Neural progenitor cell (in vitro differentiated cells): ENCODE measurements at places on chromosomes 5 and 9. TPM values are rescaled to one million over a fixed set of nuclear protein-coding genes. Genes with fewer than 3 reads are reported as not detected.

- DNase-seq = no peak
Observed at GRCh38 chr5:17374973-17375742, 122.9 kb upstream of the TAF11L2 start.

GRCh38 chr9:128558431-128559310, 6.3 kb downstream of the SPTAN1 start:
- DNase-seq = peak; percentile 36

Gene C5orf58
- total RNA-seq = not detected in 2 replicates

GRCh38 chr5:68258531-68258930, 43.0 kb downstream of the PIK3R1 start:
- DNase-seq = no peak

Gene KLHL3
- total RNA-seq = 17.2 and 26.8 TPM in 2 replicates

DNA sequence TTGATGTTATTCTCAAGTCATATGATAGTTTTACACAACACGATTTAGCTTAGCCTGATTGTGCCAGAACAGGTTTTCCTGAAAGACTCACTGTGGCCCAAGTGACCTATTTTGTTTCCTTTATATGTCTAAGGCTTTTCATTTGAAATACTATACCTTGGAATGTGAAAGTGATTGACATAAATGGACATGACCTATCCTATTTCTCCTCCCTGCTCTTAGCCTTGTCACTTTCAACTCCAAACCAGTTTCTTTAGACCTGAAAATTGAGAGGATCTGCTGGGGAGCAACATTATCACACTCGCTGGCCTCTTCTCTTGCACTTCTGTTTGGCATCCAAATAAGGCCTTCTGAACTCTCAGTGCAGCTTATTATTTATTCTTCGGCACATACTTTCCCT, 496.8 kb downstream of the MAT2B start:
- no peak for DNase-seq

DNA sequence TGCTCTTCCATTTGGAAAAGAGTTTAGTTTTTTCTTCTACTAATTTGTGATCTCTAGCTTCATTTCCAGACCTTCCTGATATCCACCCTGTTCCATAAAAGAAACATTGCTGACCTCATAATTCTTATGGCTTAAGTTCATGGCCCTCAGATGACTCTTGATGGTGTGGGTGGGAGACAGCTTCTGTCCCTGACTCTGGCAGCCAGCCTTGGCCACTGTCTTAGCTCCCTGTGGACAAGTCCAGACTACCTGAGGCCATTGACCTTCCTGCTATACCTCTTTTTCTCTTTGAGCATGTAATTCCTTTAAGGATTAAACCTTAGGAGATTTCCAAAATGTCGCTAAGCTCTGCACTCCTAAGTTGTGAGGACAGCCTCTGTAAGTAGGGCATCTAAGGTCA, 101.1 kb upstream of the DAP start:
- no peak for DNase-seq

Gene NRG2
- total RNA-seq = 0.13 and 0.62 TPM in 2 replicates

- no peak for DNase-seq
Observed at GRCh38 chr9:5644501-5644900, 15.6 kb downstream of the RIC1 start.

Gene IFNK
- total RNA-seq = not detected in 2 replicates

Gene DNAJC18
- total RNA-seq = 13.7 and 21.7 TPM in 2 replicates

GRCh38 chr5:95283022-95283615, 1.8 kb downstream of the MCTP1 start:
- DNase-seq = peak; percentile 23

DNA sequence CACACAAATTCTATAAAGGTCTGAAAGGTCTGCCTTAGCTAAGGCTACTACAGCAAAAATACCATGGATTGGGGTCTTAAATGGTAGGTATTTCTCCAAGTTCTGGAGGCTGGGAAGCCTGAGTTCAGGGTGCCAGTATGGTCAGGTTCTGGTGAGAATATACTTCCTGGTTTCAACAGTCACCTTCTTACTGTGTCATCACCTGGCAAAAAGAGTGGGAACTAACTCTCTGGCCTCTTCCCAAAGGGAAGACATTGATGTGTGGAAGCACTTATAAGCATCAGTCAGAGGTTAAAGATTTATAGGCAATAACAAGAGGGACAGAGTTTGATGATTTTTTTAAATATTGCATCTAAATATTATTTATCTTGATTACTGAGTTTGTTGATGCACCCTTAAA, 53.0 kb downstream of the ZNF622 start:
- DNase-seq = no peak

DNA sequence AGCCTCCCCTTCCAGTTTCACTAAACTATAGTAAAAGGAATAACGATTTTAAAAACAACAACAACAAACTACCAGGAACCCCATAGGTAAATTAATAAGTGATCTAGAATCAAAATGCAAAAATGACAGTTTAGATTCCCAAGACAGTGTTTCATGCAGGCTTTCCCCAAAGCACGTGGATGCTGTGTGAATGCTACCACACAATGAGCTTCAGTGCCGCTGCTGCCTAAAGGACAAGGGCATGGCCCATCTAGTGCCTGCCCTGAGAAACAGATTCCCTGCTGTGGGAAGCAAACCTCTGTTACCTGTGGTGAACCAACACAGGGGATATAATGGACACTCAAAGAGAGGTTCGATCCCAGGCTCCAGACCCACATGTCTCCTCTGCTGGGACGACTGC, 23.7 kb upstream of the CKMT2 start:
- no peak for DNase-seq

DNA sequence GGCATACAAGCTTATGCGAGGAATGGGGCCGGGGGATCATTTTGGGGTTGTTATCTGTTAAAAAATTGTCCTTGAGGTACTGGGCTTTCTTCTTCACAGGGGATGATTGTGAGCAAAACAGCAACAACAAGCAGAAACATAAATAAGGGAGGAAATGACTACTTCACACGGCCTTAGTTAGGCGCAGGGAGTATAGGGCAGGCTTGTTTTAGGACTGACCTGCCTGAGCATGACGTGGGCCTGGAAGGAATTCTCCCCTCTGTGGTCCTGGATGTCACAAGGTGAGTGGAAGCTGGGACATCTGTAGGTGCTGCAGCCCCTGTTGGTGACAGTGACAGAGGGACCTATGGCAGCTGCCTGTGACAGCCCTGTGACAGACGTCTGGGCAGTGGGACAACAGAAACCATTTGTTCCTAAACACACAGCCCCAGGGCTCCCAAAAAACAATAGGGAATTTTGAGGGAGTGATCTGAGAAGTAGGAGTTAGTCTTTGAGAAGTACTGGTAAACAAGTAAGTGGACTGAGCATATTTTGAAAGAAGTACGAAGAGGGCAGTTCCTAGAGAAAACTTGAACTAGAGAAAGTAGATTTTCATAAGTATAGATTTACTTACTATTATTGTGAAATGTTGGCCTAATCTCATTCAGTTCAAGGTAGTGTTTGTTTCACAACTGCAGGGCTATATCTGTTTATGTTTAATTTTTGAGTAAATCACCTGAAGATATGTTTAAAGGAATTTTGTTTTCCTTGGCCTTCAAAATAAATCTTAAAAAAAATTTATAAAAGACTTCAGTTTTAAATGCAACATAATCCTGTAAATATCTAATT, 113.1 kb downstream of the KDM4C start:
- no peak for DNase-seq

DNA sequence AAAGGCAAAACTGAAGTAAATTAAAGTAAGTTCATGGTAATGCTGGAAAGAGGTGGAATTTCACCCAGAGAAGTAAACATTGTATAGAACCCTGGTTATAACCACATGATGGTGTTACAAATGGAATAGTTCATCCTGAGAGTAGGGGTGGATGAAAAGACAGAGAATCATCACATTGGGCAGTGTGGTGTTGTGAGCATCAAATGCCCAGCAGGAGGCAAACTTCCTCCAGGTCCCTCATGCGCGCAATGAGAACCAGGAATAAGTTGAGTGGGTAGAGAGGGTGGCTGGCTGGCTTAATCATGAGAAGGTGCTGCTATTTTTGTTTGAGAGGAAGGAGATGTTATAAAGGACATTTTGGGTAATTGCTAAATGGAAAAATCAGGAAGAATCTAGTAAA, 163.3 kb upstream of the HMHB1 start:
- no peak for DNase-seq

Gene FABP6
- 0.50 and 4.8 TPM in 2 replicates for total RNA-seq

DNA sequence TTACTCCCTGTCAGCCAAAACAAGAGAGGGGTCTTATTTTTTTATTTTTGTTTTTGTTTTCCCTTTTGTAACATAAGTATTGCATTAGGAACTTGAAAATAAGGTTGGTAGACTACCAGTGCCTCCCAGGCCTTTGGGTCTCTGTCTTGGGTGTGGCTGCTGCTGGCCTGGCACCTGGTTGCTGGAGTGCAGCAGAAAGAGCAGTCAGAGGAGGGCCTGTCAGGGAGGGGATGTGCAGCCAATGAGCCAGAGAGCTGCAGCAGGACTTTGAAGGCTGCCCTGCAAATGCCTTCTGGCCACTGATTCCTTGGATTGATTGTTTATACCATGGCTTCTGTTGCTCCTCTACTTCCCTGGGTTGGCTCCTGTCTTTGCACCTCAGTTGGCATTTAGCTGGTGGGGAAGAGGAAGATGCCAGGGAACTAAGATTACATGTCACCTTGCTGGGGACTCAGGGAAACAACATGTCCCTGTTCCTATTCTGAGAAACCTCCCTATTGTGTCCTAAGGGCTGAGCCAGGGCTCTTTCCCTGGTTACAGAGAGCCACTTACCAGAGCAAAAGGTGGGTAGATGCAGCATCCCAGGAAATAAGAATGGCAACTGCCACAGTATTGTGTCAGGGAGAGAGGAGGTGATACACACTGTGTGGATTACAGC, 66.6 kb downstream of the ANGPTL2 start:
- DNase-seq = no peak

- DNase-seq = no peak
Observed at GRCh38 chr5:31553863-31554262, 21.8 kb downstream of the C5orf22 start.

DNA sequence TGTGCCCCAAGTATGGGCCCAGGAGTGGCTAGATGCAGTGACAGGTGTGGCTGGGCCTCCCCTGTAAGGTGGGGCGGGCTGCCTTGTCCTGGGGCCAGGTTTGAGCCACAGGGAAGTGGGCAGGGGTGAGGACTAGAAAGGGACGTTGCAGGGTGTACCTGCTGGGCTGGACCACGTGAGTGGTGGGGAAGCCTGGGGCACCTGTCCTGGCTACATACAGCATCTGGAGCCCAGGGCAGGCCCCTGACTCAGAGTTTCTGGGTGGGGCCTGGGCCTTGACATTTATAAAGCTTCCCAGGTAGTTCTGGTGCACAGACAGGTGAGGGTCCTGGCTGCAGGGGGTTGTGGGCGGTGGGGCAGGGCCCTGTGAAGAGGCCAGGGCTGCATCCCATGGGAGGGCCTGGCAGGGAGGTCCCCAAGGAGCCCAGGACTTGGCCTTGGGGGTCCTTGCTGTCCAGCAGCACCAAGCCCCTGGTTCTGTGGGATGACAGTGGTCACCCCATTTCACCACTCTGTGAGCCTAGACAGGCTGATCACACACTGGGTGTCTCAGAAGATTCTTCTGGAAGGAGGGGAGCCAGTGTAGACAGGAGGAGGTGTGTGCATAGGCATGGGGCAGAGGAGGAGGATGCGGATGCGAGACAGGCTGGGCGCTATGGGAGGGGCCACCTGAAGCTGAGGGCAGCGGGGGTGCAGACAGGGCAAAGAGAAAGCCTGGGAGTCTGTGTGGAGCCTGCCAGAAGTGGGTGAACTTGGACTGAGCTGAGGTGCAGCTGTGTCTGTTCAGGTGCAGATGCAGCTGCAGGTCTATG, 94.0 kb downstream of the PHF2 start:
- no peak for DNase-seq

GRCh38 chr9:91199739-91200497, 161.8 kb downstream of the AUH start:
- DNase-seq = no peak

Gene COL23A1
- total RNA-seq = 1.3 TPM in 1 of 2 replicates, not detected in the other

- peak; percentile 54 for DNase-seq
Observed at GRCh38 chr5:180070756-180071530, 616 bp downstream of the RNF130 start.
